GM19239 (cell line): ENCODE measurements at places on chromosomes 2 and 18.
A peak's percentile ranks its signal among the peaks of the same experiment; 100 is the strongest.

- DNase-seq: no peak
Observed at GRCh38 chr2:203948733-203949132, 12.2 kb downstream of the ICOS start.

DNA sequence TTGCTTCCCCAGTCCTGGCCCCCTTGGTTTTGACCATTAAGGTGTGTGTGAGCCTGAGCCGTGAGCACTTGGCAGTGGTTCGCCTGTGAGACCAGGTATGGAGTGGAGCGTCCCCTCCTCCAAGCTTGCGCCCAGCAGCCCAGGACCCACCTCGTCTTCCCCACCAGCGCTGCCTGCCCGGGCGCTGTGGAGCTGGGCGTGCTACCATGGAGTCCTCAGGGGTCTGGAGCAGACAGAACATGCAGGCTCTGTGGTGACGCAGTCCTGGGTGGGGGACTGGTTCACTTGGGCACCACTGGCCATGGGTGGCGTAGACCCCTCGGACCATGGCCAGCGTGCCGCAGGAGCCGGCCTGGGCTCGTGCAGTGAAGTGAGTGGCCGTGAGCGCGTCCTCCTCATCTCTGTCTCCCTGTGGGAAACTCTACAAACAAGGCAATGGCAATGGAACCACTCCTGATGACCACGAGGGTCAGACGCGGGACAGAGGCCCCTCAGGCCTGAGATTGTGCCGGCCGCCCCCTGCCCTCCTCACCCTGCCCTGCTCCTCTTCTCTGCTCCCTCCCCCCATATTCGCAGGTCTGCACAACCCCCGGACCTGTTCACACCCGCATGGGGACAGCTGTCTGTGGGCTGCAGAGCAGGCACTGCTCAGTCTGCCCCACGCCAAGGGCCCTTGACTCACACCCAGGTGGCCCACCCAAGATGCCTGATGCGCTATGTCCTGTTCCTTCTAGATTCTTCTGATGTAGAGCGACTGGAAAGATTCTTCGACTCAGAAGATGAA is 15.0 kb downstream of the DTYMK start:
- DNase-seq: no peak

GRCh38 chr2:240791221-240791800 is 28.7 kb downstream of the KIF1A start:
- no peak for DNase-seq

DNA sequence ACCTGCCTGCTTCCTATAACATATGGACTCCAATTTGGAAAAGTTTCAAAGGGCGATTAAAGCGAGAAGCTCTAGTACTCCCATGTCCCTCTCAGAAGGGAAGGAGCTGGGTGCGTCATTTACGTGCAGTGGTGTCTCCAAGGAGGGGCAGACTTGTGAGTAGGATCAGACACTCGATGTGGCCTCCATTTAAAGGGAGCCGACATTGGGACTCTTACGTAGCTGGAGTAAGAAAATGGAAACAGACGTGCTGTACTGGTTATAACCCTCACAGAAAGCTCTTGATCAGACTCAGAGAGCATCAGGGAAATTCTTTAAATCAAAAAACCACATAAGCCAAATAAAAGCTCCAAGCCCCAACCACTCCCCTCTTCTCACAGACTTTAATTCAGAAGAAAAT is 198.5 kb downstream of the KLHL29 start:
- no peak for DNase-seq

GRCh38 chr2:183124957-183125255 is 663 bp downstream of the NUP35 start:
- no peak for DNase-seq

DNA sequence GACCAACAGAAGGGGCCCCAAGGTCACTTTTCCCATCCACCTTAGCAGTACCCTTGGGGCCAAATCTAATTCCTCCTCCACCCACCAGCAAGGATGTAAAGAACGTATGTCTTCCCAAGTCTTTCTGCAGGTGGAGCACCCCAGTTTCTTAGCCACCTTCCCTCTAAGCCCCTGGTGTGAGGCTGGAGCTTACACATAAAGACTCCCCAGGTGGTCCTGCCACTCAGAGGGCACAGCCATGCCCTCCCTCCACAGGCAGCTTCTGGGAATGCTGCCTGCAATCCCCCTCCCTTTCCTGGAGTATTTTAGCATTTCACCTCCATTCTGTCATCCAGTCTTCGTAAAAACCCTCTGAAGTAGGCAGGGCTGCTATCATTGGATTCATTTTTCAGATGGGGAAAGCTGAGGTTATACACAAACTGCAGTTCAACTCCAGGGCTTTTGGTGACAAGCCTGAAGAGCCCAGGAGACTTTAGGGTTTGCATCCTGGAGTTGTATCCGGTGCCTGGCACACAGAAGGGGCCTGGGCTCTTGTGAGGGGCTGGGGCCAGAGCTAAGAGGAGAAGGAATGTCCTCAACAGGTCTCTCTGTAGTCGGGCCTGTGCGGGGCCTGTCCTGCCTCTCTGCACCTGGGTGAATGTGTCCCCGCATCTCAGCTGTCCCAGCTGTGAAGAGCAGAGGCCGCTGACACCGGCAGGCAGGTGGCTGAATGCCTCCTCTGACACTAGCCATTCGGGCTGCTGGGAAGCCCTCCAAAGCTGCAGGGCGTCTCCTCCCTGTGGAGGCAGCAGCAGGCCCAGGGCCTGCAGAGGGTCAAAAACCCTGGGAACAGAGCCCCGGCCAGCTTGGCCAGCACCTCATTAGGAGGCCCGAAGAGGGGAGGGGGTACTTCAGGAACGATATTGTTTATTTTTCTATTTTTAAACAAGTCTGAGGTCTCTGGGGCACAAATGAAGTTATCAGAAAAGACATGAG is 27.6 kb downstream of the CIB4 start:
- DNase-seq: no peak

GRCh38 chr2:13035866-13036265 is 319.1 kb downstream of the TRIB2 start:
- no peak for DNase-seq

DNA sequence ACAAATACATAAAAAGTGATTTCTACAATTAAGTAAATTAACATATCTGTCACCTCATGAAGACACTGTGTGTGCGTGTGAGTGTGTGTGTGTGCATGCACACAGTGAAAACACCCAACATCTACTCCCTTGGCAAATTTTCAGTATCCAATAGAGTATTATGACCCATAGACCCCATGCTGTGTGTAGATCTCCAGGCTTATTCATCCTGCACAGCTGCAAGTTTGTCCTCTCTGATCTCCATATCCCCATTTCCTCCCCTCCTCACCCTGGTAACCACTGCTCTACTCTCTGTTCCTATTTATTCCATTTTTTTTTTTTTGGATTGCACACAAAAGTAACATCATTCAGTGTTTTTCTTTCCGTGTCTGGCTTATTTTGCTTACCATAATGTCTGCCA is 391.0 kb downstream of the SOX11 start:
- DNase-seq: no peak

- DNase-seq: peak; percentile 73
Observed at GRCh38 chr2:113886479-113887008, 3.3 kb upstream of the ACTR3 start.

- no peak for DNase-seq
Observed at GRCh38 chr2:102070058-102070642, 72.4 kb upstream of the IL1R1 start.

GRCh38 chr18:48543228-48543627 is 4.4 kb downstream of the CTIF start:
- DNase-seq: no peak

GRCh38 chr18:7272311-7273049 is 41.6 kb downstream of the LRRC30 start:
- no peak for DNase-seq

GRCh38 chr2:133123904-133124303 is 444.4 kb downstream of the NCKAP5 start:
- no peak for DNase-seq

DNA sequence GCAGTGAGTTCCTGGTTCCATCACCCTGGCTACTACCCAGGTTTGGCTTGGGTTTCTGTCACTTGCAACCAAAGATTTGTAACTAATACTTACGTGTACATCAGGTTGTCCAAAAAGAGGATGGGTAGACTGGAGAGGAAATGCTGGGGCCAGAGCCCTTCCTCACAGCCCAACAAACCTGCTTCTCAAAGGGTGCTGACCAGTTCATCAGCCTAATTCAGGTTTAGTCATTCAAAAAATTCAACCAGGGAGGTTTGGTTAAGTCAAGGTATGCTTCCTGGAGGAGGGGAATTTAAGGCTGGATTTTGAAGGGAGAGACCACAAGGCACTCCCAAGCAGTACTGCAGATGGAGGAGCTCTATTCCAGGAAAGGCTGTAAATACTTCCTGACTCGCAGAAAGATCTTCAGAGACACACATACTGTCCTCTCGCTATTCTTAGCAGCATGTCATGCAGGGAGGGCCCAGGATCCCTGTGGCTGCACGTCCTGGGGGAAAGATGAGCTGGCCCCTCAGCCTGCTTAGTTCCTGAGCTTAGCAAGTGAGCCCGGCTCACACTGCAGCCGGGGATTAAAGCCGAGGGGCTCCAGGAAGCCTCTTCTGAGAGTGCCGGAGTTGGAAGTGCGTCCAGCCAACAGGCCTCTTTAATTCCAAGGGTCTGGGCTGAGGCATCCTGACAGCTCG is 40.0 kb upstream of the BIN1 start:
- DNase-seq: no peak

DNA sequence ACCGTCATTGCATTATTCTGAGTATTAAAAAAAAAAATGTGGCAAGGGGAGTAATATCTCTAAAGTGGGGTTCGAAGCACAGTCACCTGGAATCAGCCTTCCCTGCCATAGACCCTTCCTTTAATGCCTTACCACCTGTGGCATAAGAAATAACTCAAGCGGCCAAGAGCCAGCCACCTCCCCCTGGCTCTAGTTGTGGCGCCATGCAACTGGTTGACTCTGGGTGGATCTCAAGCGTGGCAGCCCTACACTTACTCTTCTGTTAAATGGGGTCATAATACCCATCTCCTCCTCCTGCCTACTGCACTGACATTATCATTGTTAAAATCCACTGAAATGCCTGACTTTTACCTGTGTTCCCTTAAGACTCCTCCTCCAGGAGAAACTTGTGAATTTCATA is 175.8 kb downstream of the SMAD7 start:
- DNase-seq: no peak

GRCh38 chr2:235614900-235615712 is 121.3 kb downstream of the AGAP1 start:
- no peak for DNase-seq

DNA sequence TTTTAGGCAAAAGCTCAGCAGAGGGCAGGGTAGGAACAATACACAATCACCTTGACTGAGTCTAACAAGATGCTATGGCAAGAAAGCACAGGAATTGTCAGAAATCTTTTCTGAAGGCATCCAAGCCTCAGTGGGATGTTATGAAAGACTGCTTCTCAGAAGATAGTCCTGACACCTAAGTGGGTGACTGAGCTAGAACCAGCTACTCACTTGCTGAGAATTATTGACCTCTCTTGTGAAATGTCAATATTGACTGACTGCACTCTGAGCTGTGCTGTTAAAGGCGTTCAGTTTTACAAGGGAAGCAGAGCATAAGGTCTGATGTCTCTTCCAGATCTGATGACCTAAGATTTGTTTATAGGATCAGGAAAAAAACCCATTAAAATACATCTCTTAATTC is 46.1 kb downstream of the TACR1 start:
- no peak for DNase-seq

DNA sequence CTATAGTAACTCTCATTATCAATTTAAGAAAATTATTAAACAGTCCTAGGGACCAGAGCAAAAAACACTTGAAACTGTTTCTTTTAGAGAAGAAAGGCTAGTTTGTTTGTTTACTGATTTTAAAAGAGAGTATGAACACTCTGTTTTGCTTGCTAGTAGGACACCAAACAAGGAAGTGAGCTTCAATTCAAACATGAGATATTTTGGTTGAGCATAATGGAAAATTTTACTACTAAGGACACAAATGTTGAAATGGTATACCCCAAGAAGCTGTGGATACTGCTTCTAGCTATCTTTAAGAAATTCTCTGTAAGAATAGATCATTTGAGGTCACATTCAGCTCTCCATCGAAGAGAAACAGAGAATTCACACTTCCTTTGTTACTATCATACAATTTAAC is 216.3 kb upstream of the SMAD7 start:
- no peak for DNase-seq

GRCh38 chr2:238173692-238174091 is 14.9 kb downstream of the ERFE start:
- no peak for DNase-seq

DNA sequence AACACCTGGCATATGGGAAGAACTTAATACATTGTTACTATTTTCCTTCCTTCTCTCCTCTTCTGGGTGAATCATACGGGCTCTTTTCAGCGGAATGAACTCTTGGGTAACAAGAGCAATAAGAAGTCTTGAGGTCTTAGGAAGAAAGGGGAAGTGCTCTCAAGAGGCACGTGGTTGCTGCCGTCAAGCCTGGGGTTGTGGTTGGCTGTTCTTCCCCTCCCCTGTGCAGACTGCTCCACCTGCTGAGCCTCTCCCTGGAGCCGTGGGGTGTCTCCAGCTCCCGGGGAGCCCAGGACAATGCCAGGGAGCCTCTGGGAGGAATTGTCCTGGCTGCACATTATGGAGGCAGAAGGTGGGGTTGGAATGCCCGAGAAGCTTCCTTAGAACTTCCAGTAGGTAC is 19.4 kb downstream of the TOGARAM2 start:
- DNase-seq: peak; percentile 70

DNA sequence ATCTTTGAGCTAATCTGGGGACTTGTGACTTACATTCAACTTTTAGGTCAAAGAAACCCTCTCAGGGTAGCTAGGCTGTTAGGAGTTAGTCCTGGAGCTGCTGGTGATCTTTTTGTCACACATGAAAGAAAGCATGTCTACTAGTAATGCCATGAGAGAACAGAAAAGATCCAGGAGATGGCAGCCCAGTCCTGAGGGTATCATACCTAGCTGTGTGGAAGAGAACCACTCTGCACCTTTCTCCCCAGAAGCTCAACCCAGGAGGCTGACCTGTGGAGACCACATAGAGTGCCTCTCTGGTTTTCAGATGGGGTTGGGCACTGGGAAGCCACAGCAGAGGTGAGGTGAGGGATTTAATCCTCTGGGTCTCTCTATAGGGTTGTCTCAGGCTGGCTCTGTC is 460.2 kb upstream of the UBE2E3 start:
- no peak for DNase-seq

- no peak for DNase-seq
Observed at GRCh38 chr2:138950486-138950885, 170.3 kb upstream of the NXPH2 start.

- no peak for DNase-seq
Observed at GRCh38 chr2:189088591-189089205, 90.9 kb downstream of the COL5A2 start.

GRCh38 chr2:21643180-21643579 is 519.4 kb downstream of the TDRD15 start:
- no peak for DNase-seq

DNA sequence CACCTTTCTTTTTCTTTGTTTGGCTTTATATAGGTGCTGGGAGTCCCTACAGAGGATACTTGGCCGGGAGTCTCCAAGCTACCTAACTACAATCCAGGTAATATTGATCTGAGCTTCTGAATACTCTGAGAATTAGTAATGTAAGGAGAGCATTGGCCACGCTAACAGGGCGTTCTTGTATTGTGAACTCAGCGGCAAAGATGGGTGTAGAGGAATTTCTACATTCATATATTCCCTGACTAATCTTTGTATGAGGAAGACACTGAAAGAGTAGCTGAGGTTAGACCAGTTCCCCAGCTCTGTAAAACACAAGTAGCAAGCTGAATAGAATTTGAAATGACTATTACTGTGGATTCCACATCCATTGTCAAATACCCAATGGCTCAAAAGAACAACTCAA is 48.5 kb downstream of the CDK15 start:
- no peak for DNase-seq

- no peak for DNase-seq
Observed at GRCh38 chr18:69957747-69958146, 10.1 kb upstream of the CD226 start.

- no peak for DNase-seq
Observed at GRCh38 chr2:43441195-43441594, 154.6 kb downstream of the THADA start.
